ENCODE measurements at places on chromosomes 7 and 10. TPM values are rescaled to one million over a fixed set of nuclear protein-coding genes. Genes with fewer than 3 reads are reported as not detected.

The PCLO gene
- under 0.01 TPM for total RNA-seq

The CCL24 gene
- not detected for total RNA-seq

The PTN gene
- 38.6 TPM for total RNA-seq

The PON1 gene
- total RNA-seq: not detected

The OIT3 gene
- total RNA-seq: 0.32 TPM

The CYP26C1 gene
- total RNA-seq: under 0.01 TPM

The MACROH2A2 gene
- total RNA-seq: 11.0 TPM

The NOLC1 gene
- total RNA-seq: 14.4 TPM

The PALS2 gene
- total RNA-seq: 29.8 TPM

The AQP1 gene
- 1.4 TPM for total RNA-seq

The AKR1B15 gene
- total RNA-seq: not detected

The TAS2R4 gene
- total RNA-seq: 0.79 TPM

The TAS2R3 gene
- 1.3 TPM for total RNA-seq

The SEMA3C gene
- total RNA-seq: 126 TPM

The ITGB8 gene
- total RNA-seq: 51.7 TPM

The OLAH gene
- total RNA-seq: not detected

All from bronchial smooth muscle cell (primary cell).